Purkinje cell (primary cell): ENCODE measurements at places on chromosomes 5 and 9. TPM values are rescaled to one million over a fixed set of nuclear protein-coding genes. Genes with fewer than 3 reads are reported as not detected.

MEGF10 gene
- polyA plus RNA-seq, result 0.55 and 0.78 TPM in 2 replicates

SHOC1 gene
- polyA plus RNA-seq, result 0.62 and 0.76 TPM in 2 replicates

N4BP3 gene
- polyA plus RNA-seq, result 0.43 and 0.79 TPM in 2 replicates

FIBCD1 gene
- polyA plus RNA-seq, result not detected in 2 replicates

MAMDC4 gene
- polyA plus RNA-seq, result 0.12 and 0.14 TPM in 2 replicates

CDH9 gene
- polyA plus RNA-seq, result 13.0 TPM in 1 of 2 replicates, not detected in the other

PCDHB5 gene
- polyA plus RNA-seq, result 2.1 and 4.8 TPM in 2 replicates

AFAP1L1 gene
- 0.93 TPM in 1 of 2 replicates, not detected in the other for polyA plus RNA-seq

SLC6A3 gene
- not detected in 2 replicates for polyA plus RNA-seq

ANKRD18B gene
- 4.1 and 7.4 TPM in 2 replicates for polyA plus RNA-seq

FCN2 gene
- polyA plus RNA-seq, result not detected in 2 replicates

SFXN1 gene
- polyA plus RNA-seq, result 32.0 and 40.0 TPM in 2 replicates

MUSK gene
- not detected in 2 replicates for polyA plus RNA-seq

PPP3R2 gene
- polyA plus RNA-seq, result 0.31 TPM in 1 of 2 replicates, not detected in the other

C6 gene
- polyA plus RNA-seq, result not detected in 2 replicates
